Breast epithelium (tissue), 4 donors: ENCODE measurements at places on chromosomes 6 and 20.

DNA sequence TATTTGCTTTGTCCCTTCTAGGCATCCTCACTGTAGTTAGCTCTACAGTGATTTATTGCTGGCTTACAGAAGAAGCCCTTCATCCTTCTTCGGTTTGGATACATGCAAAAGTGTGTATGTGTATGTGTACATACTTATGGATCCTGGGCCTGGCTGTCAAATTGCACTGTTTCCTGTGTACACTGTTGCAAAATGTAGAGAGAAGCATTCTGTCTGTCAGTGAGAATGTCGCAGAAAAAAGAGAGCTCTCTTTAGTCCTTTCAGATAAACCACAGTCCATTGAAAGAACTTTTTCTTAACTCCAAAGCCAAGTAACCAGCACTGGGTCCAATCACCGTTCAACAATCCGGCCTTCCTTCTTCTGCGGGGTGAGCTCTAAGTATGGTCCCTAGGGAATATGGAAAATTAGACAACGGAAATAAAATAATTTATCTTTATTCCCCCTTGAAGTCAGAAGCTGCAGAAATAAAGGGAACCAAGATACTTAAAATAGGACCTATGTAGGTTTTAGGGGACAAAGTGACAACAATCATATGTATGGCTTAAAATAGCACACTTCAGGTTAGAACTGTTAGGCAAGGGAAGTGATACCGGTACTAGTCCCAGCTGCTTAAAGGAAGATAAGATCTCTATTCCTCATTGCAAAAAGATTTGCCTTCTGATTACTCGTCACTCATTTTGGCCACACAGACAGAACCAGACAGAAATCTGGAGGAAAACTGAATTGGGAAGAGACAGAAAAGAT is 107.0 kb downstream of the CD83 start:
- DNase-seq = no peak

GRCh38 chr20:12068121-12068520 is 150.4 kb downstream of the BTBD3 start:
- DNase-seq = no peak

DNA sequence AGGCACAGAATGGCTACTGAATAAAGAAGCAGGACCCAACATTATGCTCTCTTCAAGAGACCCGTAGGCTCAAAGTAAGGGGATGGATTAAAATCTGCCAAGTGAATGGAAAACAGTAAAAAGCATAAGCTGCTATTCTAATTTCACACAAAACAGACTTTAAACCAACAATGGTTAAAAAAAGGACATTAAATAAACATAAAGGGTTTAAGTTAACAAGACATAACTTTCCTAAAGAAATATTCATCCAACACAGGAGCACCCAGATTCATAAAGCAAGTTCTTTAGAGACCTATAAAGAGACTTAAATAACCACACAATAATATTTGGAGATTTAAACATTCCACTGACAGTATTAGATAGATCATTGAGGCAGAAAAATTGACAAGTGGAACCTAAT is 624.5 kb downstream of the RFPL4B start:
- DNase-seq = no peak

DNA sequence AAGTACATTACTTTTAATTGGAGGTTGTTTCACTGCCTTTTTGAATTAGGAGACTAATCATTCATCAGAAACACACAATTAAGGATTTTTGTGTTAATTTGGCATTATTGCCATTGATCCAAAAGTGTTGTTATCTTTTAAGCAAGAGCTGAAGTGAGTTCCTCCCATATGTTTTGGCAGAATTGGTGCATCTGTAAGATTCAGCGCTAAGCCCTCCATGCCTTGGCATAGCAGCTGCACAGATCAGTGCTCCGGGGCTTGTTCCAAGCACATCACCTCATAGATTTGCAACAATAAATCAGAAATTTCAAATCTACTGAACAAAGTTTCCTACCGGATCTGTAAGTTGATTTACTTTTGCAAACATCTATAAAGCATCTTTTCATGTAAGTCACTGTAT is 106.8 kb upstream of the PHACTR1 start:
- no peak for DNase-seq

DNA sequence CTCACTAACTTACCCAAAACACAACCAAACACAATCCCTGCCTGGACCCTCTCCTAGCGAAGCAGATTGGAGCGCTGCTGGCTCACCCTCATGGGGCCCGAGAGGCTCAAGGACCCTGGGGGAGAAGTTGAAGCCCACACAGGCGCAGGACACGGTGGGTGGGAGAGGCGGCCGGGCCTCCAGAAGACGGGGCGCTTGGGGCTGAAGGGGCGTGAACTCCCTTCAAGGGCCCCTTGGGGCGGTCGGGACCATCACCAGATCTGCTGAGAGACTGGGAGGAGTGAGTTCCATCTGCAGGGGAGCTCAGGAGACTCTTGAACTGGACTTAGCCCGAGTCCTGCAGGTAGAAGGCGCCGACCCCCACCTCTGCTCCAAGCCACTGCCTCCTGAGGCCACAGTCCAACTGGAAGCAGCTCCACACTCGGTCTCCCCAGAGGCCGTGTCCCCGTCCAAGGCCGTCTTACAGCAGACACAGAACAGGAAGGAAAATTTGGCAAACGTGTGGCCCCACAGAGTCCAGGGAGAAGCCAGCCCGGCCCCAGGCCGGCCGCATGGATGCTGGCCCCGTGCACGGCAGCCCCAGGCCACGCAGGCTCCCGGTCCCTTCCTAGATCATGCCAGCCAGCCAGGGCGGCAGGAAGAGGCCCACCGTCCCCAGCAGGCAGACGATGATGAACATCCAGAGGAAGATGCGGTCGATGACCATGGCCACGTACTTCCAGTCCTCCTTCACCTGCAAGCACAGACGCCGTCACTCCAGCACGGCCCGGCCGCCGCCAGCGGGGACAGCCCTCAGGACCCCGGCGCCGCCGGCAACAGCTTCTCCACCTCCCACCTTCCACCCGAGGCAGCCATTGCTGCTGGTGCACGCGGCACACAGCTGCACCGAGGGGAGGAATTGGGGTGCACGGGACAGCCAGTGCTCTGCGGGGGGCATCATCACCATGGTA is 14.7 kb downstream of the CHRNA4 start:
- DNase-seq = no peak

DNA sequence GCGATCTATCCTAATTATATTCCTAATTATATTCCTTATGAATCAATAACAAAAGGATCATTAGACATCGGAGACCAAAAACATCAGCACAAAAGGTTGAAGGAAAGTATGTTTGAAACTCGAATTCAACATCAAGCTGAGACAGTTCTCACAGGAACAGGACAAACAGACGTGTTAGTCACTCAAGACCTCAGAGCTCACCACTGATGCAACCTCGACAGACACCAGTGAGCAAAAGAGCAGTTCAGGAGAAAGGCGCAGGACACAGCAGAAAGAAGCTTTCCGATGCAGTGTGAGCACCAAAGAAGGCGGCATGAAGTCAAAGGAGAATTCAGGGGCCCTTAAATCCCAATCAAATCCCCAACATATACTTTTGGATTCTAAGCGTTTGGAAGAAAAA is 6.3 kb upstream of the RAMACL start:
- no peak for DNase-seq

GRCh38 chr6:4645713-4646360 is 130.4 kb upstream of the CDYL start:
- DNase-seq = no peak

- no peak for DNase-seq
Measured at GRCh38 chr20:29443819-29444218, 1813.6 kb upstream of the DEFB115 start.

- no peak for DNase-seq
Measured at GRCh38 chr20:9705722-9706476, 133.0 kb downstream of the PAK5 start.

DNA sequence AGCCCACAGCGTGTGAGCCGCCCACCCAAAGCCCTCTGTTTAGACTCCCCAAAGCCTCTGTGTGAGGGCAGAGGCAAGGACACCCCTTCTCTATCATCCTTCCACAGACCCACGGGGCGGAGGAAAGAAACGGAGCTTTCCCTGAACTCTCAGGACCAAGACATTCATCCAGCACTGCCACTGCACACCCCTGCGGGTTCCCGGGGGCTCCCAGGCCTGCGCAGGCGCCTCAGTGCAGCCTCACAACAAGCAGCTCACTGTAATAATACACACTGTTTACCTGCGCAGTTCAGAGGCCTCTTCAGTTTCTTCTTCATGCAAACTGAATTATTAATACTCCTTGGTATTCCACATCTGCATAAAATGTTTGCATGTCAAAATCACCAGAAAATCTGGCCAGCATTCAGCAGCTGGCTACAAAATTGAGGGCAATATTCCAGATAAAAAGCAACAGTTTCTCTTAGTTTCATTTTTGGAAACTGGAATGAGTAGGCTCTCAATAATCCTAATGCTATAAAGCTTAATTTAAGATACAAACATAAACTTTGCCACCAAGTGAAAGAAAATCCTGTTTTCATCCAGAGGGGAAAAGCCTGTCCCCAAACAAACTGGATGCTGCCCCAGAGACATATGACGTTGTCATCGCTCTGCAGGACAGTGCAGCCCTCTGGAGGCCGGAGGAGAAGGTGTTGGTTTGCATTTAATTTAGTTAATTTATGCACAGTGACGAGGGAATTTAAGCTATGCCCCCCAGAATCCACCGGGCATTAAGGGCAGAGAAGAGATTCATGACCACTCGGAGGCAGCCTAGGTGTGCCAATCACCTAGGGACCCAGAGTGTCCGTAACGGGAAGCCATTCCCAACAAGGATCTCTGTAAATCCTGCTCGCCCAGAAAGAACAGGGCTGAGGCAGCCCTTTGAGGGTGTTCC is 45.3 kb downstream of the NINL start:
- no peak for DNase-seq

GRCh38 chr6:111439171-111439570 is 43.8 kb downstream of the REV3L start:
- DNase-seq = no peak

DNA sequence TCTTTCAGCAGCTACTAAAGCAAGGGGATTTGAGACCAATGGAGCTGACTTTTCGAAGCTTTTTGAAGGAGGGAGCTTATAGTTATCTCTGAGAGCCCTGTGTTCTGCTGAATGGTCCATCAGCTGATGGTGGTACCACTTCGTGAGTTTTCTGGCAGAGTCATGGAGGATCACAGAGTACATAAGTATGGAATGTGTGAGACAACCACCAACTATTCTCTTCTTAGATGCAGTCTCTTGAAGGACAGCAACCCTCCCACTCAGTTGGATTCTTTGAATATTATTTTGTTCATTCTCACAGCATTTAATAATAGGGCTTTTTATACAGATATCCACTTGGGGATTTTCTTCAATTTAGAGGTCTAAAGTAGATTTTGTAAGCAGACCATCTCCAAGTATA is 75.3 kb downstream of the ELOVL2 start:
- no peak for DNase-seq

- DNase-seq = no peak
Measured at GRCh38 chr20:10280018-10280908, 61.6 kb downstream of the SNAP25 start.

GRCh38 chr6:10414756-10415616 is at the start of gene TFAP2A:
Gene TFAP2A, minus strand, starts transcription at chr6:10415074. Its CDS starts 83 bp downstream, at chr6:10414991.
- DNase-seq = peak; percentile 89

- no peak for DNase-seq
Measured at GRCh38 chr6:82178077-82178758, 69.3 kb downstream of the IBTK start.

GRCh38 chr6:70823651-70824050 is 133.2 kb downstream of the B3GAT2 start:
- no peak for DNase-seq

DNA sequence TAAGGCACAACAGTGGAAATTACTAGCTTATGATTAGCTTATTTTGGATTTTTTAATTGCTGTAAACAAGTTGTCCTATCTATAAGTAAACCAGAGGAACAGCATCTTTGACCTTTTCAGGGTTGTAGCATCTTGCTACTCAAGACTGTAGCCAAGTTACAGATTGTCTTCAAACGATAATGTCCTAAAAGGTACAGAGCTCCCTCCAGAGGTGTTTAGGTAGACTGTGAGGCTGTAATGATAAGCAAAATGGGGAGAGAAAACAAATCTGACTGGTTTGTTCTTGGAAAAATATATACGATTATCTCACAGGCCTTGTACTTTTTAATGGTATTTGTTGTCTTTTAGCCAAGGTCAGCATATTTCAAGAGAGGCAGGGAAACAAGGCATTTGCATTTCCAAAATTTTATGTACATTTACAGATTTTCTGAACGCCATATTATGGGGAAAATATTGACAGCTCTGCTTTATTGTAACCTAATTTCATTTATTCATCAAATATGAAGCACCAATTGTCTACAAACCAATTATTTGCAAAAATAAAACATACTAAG is 273.4 kb downstream of the MEI4 start:
- no peak for DNase-seq

DNA sequence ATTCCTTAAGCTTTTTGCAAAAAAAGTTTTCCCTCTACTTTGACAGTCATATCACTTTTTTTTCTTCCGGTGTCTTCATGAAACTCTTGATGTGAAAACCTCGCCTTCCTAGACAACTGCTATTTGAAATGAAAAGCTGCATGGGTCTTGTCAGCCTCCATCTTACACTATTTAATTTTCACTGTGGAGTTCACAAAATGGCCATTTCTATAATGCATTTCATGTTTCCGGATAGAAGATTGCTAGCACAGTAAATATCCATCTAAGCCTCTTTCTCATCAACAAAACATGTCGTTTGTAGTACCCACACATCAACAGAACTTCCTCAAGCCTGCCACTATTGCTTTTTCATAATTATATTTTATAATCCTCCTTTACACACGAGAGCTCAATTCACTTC is 204.9 kb upstream of the ID4 start:
- DNase-seq = no peak

- no peak for DNase-seq
Measured at GRCh38 chr6:47145212-47145611, 103.1 kb upstream of the ADGRF1 start.

GRCh38 chr6:108543175-108543940 is 17.4 kb upstream of the FOXO3 start:
- DNase-seq = no peak

- DNase-seq = no peak
Measured at GRCh38 chr6:161744211-161745067, 470.6 kb upstream of the AGPAT4 start.

GRCh38 chr6:23870496-23870895 is 255.5 kb upstream of the NRSN1 start:
- no peak for DNase-seq

DNA sequence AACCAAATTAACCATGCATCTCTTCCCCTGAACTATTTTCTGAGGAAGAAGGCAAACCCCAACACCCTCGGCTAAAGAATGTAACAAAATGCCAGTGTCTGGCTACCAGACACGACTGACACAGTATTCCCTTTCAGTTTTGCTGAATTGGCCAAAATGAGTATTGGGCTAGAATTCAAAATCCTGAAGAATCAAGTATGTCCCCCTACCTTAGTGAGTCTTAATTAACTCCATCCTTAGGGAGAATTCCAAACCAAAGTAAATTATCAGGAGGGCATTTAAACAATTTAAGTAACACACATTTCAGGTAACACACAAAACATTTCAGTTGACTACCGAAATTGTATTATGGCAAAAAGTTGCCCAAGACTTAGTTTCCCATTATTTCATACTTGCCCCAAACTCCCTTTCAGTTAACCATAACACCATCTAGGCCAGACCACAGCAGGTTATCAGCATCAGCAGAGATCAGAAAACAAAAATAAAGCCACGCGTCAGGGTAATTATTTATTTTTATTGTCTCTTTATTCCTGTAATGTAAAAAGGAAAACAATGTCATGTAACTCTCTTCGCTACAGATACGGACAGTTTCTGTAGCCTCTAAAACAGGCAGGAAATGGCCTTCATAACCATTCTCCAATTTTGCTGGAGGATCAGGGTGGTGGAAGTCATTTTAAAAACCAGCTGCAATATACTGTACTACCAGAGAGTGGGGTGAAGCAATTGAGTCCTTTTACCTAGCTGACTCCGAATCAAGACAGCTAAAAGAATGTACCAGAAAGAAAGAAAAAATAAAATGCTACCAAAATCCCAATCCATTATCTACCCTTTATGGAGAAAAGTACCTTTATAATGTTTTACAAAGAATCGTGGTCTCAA is 1.9 kb downstream of the SNX5 start:
- DNase-seq = no peak
